ENCODE measurements at places on chromosomes 2 and 18. TPM values are rescaled to one million over a fixed set of nuclear protein-coding genes. Genes with fewer than 3 reads are reported as not detected.

ASXL3 gene
- total RNA-seq = 13.1 TPM

NAT8 gene
- not detected for total RNA-seq

CCNT2 gene
- total RNA-seq = 56.7 TPM

PSD4 gene
- total RNA-seq = 20.3 TPM

FRZB gene
- 17.1 TPM for total RNA-seq

RAB27B gene
- 0.62 TPM for total RNA-seq

AGAP1 gene
- 62.9 TPM for total RNA-seq

TDRD15 gene
- total RNA-seq = 0.13 TPM

RNF144A gene
- total RNA-seq = 42.5 TPM

ACTG2 gene
- 4.4 TPM for total RNA-seq

DSG4 gene
- total RNA-seq = not detected

TUBB8B gene
- not detected for total RNA-seq

ACADL gene
- 32.4 TPM for total RNA-seq

ECEL1 gene
- 0.18 TPM for total RNA-seq
